Stimulated activated CD8-positive, alpha-beta memory T cell treated with anti-CD3 and anti-CD28 coated beads, Interleukin-4, amount 100 ng/mL, for 1 hour (primary cell): ENCODE measurements at places on chromosomes 6 and 20.

GRCh38 chr6:119138906-119139541 lies 60.6 kb upstream of the FAM184A start:
- no peak for DNase-seq

DNA sequence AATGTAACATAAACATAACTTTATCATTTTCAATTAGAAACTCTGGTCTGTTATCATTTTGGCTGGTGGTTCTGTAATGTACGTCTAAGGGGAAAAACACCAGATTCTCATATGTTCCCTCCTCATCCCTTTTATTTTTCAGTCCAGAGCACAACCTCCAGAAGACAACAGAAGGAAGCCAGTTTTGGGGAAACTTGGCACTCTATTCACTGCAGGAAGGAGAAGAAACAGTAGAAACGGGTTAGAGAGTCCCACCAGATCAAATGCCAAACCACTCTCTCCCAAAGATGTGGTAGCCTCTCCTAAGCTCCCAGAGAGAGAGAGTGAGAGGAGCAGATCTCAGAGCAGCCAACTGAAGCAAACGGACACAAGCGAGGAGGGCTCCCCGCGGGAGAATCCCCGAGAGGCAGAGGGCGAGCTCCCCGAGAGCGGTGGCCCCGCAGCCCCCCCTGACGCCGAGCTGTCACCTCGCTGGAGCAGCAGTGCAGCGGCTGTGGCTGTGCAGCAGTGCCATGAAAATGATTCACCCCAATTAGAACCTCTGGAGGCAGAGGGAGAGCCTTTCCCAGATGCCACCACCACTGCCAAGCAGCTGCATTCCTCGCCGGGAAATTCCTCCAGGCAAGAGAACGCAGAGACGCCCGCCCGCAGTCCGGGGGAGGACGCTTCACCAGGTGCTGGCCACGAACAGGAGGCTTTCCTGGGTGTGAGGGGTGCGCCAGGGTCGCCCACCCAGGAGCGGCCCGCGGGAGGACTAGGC lies 117.8 kb downstream of the RTN4IP1 start:
- DNase-seq = peak; percentile 23

- DNase-seq = no peak
Measured at GRCh38 chr6:15039136-15039535, 206.7 kb upstream of the JARID2 start.

GRCh38 chr20:63686492-63687321 lies 9.7 kb upstream of the TNFRSF6B start:
- DNase-seq = no peak

- DNase-seq = no peak
Measured at GRCh38 chr6:124026694-124027093, 223.0 kb downstream of the NKAIN2 start.
